ENCODE measurements at places on chromosomes 7 and 10.
A peak's percentile ranks its signal among the peaks of the same experiment; 100 is the strongest.

DNA sequence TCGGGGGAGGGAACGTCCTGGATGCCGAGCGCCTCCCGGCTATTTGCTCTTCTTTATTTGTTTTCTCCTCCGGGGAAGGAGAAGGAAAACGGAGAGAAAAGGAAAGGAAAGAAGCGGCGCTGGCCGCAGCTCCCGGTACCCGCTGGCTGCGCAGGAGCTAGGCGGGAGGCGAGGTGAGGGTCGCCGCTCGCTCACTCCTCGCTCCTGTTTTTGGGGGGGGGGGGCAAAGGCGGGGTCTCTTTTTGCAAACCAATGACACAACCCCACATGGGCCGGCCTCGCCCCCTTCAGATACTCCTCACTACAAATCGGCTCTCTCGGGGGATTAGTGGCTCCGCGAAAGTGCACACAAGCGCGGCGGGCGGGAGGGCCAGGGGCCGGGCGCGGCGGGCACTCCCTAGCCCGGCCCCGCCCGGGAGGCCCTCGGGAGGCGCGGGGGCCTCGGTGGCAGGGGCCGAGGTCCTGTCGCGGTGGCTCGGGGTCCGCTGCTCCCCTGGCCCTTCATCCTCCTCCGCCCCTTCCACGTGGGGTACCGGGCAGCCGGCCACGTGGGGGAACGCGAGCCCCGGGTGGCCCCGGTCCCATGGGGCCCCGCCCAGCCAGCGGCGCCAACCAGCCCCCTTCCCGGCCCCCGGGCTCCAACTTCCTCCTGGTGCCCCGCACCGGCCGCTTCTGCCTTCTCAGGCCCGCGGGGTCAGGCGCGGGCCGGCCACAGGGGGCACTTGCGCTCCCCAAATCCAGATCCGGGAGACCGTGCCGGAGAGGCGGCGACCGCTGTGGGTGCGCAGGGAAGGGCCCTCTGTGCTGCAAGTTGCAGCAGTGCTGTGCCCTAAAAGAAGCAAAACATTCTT, 718 bp upstream of the CTBP2 start:
- DNase-seq, result peak; percentile 69

GRCh38 chr7:155517452-155517851, 28.9 kb downstream of the CNPY1 start:
- DNase-seq, result no peak

DNA sequence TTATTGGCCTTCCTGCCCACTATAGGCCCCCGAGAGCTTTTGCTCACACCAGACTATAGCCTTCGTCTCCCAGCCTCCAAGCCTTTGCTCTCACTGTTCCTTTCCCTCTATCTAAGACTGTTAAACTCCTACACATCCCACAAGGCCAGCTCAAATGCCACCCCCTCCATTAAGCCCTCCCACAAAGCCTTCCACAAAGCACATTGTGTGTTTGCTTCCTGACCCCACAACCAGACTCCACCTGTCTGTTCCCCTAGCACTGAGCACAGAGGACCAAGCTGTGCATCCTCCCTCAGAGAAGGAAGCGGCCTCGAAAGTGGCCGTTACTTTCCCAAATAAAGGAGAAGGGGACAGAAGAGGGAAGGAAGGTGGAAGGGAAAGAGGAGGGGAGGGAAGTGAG, 1.3 kb downstream of the LOXL4 start:
- no peak for DNase-seq

DNA sequence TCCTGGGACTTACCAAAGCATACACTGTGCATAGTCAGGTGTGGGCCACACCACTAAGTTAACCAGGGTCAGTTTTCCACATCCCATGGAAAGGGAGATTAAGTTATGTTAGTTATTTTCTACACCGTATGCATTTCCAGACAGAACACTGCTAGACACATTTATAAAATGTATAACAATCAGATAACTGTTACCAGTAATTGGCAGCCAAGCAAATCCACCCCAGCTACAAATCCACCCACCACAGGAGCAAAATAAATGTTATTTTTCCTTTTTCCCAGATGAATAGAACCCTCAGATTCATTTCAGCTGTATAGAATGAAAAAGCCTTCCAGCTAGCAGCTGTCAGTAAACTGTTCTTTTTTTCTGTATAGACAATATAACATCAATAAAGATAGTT, 256.9 kb upstream of the FZD1 start:
- DNase-seq, result no peak

GRCh38 chr7:23106057-23106822, 655 bp downstream of the KLHL7 start:
- DNase-seq, result no peak

- DNase-seq, result no peak
Measured at GRCh38 chr10:33031815-33032653, 74.0 kb upstream of the ITGB1 start.

DNA sequence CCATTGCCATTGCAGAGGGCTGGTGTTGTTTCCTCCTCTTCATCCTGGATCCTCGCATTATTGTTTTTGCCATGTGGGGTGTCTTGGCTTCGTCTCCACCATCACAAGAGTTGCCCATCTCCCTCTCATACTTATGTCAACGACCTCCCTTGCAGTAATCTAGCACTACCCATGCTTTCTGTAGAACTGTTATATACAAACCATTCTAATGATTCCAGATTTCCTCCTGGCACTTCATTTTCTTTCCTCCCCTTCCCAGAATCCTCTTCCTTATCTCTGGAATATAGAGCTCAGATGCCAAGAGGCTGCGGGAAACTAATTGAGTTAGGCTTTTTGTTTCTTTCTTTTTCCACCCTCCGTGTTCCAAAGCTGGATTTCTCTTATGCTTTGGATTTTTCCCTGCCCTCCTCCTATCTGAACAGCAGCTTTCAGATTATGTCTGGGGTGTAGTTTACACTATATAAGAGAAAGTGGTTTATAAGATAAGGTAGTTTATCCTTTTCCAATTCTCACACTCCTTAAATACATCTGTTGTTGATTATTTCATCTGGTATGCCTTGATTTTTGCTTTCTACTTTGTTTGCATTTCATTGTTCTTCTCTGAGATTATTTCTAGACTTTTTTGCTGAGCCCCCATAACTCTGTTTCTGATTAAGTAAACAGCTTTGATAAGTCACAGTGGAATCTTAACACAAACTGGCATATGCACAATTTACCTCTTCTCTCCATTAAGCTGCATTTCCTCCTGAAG, 264.1 kb downstream of the BICC1 start:
- DNase-seq, result no peak

DNA sequence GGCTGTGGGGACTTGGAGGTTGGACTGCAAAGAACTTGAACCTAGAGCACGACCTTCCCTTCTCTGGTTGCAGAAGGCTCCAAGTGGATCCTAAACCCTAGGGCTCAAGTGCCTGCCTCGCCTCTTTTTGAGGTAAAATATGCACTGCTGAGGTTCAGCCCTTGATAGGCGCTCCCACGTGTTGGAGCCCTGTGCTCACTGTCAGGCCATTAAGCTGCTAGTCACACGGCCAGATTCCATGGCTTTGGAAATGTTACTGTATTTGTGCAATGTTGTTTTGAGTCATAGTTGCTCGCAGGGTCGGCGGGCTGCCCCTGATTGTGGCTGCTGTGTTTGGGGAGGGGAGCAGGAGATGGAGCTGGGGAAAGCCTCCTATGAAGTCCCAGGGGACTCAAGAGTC, 39.8 kb upstream of the PCBD1 start:
- DNase-seq, result no peak

- no peak for DNase-seq
Measured at GRCh38 chr7:47785923-47786556, 162.2 kb downstream of the PKD1L1 start.

- DNase-seq, result no peak
Measured at GRCh38 chr10:112728118-112728883, 221.7 kb upstream of the TCF7L2 start.

GRCh38 chr7:32066441-32066840, 3.8 kb downstream of the PDE1C start:
- no peak for DNase-seq

DNA sequence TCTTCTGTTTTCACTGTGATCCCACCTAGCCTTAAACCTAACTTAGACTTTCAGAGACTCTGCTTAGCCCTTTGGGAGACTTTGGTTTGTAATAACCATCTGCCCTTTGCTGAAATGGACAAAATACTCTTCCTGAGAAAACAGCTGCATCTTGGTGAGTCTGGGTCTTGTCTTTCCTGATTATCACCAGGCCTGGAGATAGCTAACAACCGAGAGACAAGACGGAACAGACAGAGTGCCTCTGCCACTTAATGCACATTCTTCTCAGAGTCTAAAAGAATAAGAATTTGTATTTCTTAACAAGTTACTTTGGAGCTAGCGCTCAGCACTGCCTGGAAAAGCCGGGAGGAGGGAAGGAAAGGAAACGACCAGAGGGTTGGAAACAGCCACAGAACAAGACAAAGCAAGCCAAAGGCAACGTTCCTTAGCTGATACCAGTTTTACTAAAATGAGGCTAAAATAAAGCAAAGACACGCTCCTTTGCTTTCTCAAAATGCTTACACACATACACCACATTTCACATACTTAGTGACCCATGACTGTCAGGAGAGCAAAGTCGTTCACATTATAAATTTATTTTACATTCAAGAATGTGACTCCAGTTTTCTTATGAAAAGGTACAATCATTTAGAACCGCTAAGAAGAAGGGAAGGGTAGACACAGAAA, 70.3 kb upstream of the DGKI start:
- DNase-seq, result no peak

DNA sequence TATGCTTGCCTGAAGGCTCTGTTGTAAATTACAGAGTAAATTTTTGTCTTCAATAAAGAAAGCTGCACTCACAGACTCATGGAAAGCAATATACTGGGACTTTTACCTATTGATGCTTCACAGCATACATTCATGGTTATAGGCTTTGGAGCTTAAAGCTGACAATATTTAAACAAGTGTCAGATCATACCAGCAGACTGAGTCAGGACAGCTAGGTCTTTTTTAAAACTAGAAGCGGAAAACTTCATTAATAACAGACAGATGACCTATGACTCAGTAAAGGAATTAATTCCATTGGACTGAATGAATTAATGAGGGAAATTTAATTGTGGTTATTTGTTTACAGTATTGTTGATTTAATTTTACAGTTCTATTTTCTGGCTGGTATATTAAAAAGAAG, 165.8 kb upstream of the DGKB start:
- no peak for DNase-seq

DNA sequence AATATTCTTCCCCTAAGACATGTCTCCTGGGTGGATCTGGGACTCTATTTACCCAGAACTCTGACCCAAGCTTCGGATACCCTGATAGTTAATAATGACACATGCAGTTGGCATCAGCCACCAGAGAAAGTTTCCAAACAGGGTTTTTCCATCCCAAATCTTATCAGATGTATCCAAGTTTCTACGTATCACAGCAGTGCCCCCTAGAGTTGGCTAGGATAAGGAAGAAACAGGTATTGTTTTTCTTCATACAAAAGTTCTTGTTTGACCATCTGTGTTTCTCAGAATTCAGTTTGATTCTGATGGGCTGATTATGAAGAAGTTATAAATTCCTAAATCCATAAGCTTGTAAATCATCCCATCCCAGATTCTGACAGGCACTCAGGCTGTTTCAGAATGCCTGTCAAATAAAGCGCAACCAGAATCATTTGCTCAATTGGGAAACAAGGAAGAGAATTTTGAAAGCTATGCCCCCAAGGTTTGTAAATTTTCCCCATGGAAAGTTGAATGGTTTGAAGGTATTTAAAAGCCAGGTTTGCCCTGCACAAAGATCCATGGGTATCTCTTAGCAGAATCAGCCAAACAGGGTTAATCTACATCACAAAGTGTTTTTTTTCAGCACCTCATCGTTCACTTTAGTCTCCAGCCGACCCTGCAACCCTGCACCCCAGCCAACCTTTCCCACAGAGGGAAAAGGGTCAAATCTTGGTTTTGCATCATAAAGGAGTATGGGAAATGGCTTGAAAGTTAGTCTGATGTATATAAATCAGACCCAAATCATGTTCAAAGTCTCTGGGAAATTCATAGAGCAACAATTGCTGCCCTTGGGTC, 47.4 kb downstream of the NRAP start:
- DNase-seq, result no peak

DNA sequence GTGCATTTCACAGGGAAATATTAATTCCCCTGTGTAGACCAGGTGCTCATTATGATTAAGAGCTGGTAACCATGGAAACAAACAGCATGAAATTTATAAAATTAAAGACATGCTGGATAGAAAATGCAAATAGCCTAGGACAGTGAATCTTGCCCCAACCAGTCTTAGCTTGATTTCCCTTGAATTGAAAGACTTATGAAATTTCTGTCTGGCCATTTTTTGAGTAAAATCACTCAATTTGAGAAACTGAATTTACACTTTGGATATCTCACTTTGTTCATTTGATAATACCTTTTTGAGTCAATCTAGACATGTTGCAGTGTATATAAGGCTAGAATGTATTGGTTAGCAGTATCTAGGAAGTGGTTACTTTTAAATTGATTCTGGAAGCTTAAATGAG, 4.4 kb upstream of the SMIM30 start:
- DNase-seq, result no peak

GRCh38 chr7:72159911-72160310, 252.2 kb downstream of the CALN1 start:
- no peak for DNase-seq

- DNase-seq, result no peak
Measured at GRCh38 chr7:3455806-3456595, 154.9 kb downstream of the SDK1 start.

DNA sequence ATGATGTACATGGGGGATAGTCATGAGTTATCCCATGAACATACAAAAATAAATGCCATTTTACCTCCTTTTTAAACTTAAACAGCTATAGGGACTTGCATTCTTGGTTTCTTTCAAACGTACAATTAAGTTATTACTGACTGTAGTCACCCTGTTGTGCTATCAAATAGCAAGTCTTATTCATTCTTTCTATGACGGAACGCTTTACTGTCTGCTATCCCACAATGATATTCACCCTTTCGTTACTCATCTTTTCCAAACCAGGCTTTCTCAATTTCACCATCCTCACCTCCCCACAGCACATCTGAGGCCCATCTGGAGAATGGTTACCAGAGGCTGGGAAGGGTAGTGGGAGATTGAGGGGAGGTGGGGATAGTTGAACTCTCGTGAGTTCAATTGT, 218.8 kb downstream of the PHF14 start:
- DNase-seq, result no peak

DNA sequence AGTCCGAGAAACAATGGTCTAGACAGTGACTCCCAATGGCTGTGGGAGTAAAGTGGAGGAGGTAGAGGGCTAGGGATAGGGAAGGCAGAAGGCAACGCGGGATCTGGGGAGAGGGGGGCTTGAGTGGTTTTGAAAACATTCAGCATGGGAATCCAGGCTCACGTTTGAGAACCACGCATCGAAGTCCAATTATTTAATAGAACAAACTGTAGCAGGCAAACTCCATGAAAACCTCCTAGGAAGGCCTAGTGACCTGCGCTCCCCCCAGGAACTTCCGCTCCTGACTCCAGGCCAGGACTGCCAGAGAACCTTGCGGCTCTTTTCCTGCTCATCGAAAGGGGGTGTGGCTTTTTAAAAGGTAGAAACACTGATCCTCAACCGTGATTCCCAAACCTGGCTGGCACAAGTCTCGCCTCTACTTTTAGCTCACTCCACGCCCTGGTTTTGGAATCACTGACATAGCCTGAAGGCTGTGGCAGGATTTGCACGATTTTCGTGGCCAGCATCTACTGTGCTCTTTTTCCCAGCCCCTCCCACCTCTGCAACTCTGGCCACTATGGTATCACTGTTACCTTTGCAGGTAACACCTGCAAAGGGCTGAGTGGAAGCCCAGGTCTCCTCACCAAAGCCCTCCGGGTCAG, 43.4 kb downstream of the MYOF start:
- no peak for DNase-seq

All from NCI-H1048 (cell line).